ENCODE measurements at places on chromosomes 4 and X.

- no peak for DNase-seq
Measured at GRCh38 chrX:18889346-18890048, 94.4 kb downstream of the PHKA2 start.

DNA sequence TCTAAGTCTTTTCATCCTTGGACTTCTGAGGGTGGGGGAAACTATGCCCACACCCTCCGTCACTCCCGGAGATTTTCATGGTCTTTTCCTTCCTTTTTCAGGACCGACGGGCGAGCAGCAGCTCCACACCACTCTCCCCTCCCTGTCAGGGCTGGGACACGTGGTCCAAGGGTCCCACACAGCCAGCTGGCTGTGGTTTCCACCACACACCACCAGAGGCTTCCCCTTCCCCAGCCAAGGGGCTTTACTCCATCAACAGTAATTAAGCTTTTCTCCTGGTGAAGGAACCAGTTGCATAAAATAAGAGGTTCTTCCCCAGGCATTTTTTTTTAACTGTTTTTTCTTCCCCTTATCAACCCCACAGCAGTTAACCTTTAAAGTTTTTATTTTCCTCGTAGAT, 453.9 kb downstream of the GPAT3 start:
- no peak for DNase-seq

- no peak for DNase-seq
Measured at GRCh38 chr4:106039796-106040195, 144.5 kb downstream of the NPNT start.

GRCh38 chrX:109934434-109934833, 68.5 kb upstream of the TMEM164 start:
- peak; percentile 7 for DNase-seq

DNA sequence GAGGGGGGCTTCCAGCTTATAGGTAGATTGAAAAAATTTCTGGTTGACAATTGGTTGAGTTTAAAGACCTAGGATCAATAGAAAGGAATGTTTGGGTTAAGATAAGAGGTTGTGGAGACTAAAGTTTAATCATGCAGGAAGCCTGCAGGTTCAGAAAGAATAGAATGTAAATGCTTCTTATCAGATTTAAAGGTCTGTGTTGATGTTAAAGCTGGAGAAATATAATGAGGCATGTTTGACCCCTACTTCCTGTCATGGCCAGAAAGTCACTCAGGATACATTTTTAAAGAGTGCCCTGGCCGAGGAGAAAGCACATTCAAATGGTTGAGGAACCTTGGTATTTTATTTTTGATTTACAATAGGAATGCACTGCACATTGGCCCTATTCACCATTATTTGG, 3.9 kb upstream of the RRAGB start:
- no peak for DNase-seq

GRCh38 chr4:6909113-6909969, at the start of gene TBC1D14:
TSS of gene TBC1D14 (plus strand) at chr4:6909826. CDS start at chr4:6923390, 13,564 bp downstream.
- DNase-seq = peak; percentile 84

DNA sequence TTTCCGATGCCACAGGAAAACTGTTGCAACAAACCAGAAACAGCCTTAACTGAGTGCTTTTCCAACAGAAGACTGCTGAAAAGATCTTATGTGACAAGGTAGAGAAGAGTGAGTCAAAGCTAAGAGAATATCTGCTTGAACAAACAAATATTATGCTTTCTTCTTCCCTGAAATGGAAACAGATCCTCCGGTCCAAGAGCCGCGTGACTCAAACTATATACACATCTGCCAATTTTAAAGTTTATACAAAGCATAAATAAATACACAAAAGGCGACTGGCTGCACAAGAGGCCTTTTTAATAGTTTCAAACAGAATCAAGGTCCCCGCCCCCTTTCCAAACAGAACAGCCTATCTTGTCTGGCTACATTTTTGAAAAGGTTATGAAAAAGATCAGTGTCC, 329.7 kb upstream of the F9 start:
- DNase-seq = no peak

GRCh38 chrX:67524950-67525691, 18.7 kb upstream of the AR start:
- DNase-seq = no peak

- no peak for DNase-seq
Measured at GRCh38 chr4:146638333-146638785, 334 bp upstream of the POU4F2 start.

DNA sequence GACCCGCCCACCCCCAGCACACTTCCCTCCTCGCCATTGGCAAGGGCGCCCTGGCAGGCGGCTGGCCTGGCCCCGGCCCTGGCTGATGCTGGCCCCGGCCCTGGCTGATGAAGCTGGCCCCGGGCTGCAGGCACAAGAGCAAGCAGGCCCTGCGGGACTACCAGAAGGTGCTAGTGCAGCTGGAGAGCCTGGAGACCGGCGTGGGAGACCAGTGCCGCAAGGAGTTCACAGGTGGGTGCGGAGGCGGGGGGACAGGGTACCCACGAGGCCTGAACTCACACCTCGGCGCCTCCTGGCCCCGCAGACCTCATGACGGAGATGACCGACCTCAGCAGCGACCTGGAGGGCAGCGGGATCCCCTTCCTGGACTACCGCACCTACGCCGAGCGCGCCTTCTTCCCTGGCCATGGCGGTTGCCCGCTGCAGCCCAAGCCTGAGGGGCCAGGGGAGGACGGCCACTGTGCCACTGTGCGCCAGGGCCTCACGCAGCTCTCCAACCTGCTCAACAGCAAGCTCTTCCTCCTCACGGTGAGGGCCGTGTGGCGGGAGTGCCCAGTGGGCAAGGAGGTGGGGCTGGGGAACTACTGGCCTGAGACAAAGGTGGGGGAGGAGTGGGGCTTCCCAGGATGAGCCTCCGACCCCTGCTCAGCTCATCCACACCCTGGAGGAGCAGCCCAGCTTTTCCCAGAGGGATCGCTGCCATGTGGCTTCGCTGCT, 6.1 kb upstream of the SRPK3 start:
- no peak for DNase-seq

- no peak for DNase-seq
Measured at GRCh38 chrX:34584781-34585180, 72.3 kb downstream of the TMEM47 start.

DNA sequence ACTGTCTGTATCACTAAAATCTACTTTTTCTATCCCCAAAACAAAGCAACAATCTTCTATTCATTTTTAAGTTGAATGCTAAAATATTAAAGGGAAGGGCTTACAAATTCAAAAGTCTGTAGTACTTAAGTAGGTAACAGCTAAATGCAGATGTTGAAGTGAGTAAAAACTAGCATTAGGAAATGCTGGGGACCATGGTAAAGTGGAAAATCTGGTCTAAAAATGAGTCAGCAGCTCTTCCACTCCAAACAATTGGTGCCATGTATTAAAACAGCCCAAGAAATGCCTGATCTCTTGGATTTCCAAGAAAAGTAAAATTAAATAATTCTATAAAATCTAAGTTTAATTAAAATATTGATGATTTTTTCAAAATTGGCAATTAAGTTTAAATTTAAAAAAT, 73.3 kb upstream of the PPP3CA start:
- no peak for DNase-seq

DNA sequence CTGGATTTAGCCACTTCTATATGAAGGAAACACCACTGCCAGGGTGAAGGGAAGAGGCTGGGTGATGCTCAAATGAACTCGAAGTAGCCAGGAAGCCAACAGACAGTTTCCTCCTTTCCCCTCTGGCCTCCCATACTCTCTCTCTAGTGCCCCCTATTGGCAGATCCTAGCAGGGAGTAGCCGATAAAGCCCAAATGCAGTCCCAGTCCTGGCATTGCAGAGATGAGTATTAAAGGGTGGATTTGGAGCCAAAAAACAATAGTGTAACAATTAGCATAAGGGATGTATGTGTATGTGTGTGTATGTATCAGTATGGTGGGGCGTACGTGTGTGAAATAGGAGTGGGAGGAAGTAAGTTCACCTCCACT, 213.8 kb upstream of the LDB2 start:
- peak; percentile 21 for DNase-seq

DNA sequence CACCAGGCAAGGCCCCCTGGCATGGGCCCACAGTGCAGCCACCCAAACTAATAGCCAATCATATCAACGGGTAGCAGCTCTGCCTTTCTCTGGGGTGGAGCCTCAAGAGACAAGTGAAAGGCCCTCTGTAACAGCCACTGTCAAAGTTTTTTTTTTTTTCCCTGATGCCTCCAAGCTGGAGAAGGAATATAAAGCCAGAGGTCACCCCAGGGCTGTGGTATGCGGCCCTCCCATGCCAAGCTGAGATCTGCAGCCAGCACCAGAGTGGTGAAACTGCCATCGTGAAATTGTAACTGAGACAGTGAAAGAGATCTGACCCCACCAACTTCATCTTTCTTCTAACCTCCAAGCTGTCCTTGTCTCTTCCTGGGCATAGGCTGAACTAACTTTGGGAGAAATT, 407.0 kb downstream of the KLHL4 start:
- DNase-seq = no peak

DNA sequence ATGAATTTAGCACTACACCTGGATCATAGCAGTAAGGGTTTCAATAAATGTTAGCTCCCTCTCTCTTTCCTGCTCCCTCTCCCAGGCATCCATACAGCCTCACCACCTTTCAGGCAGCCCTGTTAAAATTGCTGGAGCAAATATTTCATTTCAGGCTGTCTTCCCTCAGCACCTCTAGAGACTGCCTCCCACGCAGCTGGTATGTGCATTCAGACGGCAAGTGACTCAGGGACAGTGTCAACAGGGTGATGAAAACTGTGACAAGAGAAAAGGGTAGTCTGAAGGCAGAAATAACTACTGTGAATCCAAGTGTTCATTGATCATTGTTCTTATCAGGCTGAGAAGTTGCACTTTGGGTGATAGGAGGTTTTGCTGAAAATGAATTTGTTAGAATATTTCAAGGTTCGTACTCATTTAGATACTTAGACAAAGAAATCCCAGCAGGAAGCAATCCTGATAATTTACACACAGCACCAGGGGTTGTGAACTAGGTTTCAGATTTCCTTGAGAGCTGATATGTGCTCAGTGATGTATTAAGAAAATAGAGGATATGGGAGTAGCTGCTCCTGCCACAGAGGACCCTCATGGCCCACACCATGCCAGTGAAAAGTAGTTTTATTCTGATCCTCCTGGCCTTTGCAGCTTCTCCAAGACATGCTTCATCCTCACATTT, 424.2 kb downstream of the FGF13 start:
- DNase-seq = no peak

GRCh38 chrX:19243431-19243830, 100.3 kb upstream of the PDHA1 start:
- no peak for DNase-seq

DNA sequence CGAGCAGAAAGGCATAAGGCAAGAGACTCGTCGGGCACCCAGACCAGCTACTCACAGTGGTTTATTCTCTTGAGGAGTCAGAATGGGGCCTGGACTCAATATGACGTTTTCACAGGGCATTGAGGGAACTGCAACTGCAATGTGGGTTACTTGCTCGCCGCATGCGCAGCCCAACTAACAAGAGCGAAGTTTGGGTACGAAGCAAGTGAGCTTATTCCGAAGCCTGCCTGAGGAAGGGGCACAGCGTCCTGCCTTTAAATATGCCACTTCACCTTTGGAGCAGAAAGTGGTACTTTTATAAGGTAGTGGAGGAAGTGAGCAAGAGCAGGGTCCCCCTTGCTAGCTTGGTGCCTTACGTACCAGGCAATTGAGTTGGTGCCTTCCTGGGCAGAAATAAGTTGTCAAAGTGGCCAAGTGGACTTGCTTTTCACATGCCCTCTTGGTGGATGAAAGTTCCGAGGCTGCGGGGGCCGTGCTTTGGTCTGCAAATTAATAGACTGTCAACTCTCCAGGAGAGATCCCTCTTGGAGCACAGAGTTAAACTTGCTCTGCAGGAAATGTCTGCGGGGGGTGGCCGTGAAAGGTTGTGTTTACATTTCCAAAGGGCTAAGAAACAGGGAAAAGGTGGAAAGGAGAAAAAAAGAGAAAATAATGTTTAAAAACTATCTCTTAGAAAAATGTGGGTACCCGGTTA, 480.4 kb downstream of the TRIML1 start:
- DNase-seq = no peak

DNA sequence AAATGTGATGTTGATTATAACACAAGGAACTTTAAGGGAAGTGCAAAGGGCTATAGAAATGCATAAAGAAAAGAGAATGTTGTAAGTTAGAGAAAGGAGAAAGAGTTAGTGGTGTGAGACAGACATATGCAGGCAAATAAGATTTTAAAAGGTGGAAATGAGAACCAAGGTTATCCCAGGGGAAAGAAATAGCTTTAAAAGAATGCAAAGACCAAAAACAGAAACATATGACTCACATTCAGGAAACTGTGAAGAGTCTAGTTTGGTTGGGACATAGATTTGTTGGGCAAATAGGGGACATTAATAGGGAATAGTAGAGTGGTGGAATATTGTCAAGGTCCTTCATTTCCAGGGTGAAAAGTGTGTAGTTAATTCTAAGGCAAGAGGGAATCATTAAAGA, 52.4 kb downstream of the MAPK10 start:
- DNase-seq = no peak

GRCh38 chrX:48573690-48574269, 504 bp upstream of the RBM3 start:
- no peak for DNase-seq

DNA sequence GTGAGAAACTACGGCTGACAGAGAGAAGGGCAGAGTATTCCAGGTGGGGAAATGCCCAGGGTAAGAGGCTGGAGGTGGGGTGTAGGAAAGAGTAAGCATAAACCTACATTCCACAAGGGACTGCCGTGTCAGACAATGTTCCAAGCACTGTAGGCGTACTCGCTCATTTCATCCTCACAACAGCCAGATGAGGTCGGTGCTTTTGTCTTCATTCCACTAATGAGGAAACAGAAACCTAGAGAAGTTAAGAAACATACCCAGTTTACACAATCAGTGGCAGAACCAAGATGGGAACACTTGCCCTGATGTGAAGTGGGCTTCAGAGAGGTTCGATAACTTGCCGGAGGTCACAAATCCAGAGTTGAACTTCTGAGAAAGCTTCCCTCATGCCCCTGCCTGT, 4.6 kb downstream of the SASH3 start:
- DNase-seq = no peak

DNA sequence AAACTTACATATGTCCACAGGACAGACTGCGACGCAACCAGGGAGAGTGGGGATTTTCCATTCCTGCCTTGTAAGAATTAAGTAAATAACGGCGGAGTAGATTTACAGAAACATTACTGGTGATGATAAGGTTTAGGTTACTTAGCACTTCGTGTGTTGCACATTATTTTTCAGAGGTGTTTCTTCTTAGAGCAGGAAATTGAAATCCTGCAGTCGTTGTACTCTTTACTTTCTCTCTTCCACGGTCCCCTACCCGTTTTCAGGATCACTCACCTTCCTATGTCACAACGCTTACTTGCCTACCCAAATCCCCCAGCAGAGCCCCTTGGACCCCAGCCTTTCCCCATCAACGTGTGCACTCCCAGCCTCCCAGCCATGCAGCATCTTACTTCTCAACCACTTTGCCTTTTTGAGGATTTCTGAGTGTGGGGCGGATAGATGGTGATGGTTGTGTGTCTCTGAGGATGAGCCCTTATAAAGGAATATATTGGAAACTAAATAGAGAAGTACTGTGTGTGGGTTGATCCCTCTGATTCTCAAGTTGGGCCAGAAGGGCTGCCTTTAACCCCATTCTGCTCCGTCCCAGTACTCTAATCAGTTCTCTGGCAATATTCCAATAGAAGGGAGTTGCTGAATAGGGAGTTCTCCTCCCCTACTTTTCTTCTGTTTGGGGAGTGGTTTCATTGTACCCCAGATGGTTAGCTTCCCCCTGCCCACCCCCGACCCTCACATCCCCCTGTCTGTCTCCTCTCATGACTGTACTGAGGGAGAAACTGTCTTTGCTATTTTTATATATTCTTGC, 1.6 kb downstream of the MID2 start:
- peak; percentile 5 for DNase-seq

GRCh38 chr4:17647927-17648326, 33.5 kb downstream of the MED28 start:
- DNase-seq = no peak

- peak; percentile 80 for DNase-seq
Measured at GRCh38 chr4:76301068-76301774, 5.3 kb upstream of the STBD1 start.
